ENCODE measurements at places on chromosomes 12 and 14.

- DNase-seq, result peak; percentile 17
Measured at GRCh38 chr14:95265106-95266094, 54.3 kb downstream of the CLMN start.

- no peak for DNase-seq
Measured at GRCh38 chr14:65461730-65462129, 49.2 kb downstream of the FUT8 start.

DNA sequence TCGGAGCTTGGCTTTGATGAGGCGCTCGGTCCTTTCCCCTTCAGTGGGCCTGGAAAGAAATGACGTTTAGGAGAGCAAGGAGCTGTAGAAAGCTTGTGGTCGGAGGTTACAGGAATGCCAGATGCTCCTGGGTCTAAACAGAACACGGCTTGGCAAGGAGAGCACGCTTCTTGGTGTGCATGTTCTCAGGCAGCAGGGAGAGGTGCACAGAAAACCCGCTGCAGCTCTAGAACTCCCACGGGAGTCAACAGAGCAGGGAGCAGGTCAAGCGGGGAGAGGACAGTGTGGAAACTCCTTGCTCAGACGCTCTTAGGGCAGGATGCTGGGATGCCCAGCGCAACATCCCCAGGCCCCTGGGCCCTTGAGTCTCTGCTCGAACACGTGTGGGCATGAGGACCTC is 51.0 kb downstream of the SSH1 start:
- no peak for DNase-seq

- DNase-seq, result no peak
Measured at GRCh38 chr12:115257791-115258190, 573.8 kb upstream of the TBX3 start.

GRCh38 chr14:105325303-105325702 is 10.8 kb downstream of the PACS2 start:
- no peak for DNase-seq
